ENCODE measurements at places on chromosomes 6 and 20.

DNA sequence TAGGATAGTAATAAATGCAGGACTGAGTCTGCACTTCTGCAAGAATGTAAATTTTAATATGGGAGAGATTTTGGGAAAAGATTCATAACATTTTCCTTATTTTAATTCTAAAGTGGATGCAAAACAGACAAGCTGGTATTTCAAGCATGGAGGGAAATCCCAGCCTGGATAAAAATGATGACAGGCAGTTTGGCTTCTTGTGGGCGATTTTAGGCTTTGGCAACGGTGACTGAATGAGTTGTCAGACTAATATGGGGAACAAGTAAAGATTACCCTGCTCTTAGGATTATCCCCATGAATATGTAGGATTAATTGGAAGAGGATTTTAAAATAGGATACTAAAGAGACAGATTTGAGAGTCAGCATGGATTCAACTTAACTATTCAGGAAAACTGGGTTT, 21.0 kb downstream of the OGFRL1 start:
- DNase-seq = no peak

- no peak for DNase-seq
Observed at GRCh38 chr20:53611449-53611894, 17.8 kb upstream of the ZNF217 start.

DNA sequence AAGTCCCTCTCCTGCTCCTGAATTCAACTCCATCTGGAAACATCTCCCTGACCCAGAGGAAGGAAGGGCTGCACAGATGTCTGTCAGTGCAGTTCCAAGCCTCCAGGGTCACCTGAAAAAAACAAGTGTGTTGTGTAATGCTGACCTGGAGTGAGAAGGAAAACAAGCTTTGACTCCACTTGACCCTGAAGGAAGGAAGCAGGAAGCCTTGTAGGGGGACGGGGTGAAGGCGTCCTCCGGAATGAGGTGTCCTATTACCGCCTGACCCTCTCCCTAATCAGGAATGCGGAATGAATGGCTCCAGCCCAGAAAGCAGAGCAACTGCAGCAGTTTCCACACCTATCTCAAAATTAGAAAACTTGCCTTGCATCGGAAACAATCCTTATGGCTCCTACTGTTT, 13.9 kb upstream of the ADGRF5 start:
- no peak for DNase-seq

GRCh38 chr6:111720931-111721496, 115.3 kb upstream of the TRAF3IP2 start:
- no peak for DNase-seq

- no peak for DNase-seq
Observed at GRCh38 chr20:19260412-19261090, 48.1 kb downstream of the SLC24A3 start.

DNA sequence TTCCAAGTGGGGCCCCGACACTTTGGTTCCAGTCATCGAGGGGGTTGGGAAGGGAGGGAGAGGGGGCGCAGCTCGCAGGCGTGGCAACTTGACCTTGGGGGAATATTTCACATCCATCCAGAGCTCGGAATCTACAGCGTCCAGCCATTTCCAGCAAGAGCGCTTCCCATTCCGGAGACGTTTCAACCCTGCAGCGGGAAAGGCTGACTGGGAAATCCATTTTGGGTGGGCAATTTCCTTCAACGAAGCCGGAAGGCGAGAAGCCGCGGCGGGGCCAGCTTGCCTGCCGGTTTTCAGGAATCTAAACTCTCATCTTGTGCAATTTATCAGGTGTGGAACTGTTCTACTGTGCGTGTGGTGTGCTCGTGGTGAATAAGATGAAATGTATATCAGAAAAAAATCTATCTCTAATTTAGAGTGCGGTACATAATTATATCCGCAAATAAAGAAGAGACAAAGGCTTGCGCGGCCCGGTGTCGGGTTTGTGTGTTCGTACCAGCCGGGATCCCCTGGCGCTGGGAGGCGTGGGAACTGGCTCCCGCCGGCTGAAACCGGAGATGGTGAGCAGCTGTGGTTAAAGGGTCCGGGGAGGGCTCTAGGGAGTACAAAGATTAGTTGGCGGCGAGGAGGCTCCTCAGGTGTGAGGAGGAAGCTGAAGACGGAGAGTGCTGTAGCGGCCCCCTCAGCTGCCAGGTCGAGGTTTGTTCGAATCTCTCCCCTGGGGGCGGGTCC, 4.8 kb downstream of the SLC32A1 start:
- no peak for DNase-seq

GRCh38 chr6:16684195-16684689, 77.0 kb downstream of the ATXN1 start:
- no peak for DNase-seq

DNA sequence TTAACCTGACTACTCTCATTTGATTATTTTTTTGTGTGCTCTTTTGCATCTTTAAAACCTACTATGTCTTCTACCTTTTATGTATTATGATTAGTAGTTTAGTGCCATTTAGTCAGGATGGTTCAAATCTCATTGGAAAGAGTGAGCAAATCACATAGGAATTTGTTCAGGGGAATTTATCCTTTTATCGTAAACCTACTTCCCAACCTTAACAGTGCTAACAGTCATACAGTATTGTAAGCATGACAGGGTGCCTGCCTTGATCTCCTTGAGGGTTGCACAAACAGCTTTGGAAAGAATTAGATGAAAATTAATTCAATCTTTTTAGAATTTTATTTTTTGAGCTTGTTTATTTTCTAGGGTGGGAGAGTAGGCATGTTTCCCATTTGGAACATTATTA, 18.3 kb downstream of the RNF8 start:
- no peak for DNase-seq

DNA sequence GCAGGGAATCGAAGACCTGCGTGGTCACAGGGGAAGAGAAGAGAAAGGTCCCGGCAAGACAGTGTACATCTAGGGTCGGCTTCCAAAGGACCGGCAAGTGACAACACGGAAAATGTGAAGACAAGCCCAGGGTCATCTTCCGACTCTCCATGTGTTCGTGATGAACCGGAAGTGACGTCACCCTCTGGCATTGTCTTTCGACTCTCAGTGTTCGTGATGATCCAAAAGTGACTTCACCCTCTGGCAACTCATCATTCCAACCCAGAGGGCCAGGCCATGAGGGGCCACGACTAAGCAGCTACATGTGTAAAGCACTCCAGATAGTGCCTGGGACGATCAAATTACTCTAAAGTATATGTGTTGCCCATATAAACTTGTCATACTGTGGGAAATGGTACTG, 290.8 kb downstream of the THBS2 start:
- DNase-seq = no peak

- no peak for DNase-seq
Observed at GRCh38 chr20:44137266-44137801, 49.7 kb downstream of the JPH2 start.

DNA sequence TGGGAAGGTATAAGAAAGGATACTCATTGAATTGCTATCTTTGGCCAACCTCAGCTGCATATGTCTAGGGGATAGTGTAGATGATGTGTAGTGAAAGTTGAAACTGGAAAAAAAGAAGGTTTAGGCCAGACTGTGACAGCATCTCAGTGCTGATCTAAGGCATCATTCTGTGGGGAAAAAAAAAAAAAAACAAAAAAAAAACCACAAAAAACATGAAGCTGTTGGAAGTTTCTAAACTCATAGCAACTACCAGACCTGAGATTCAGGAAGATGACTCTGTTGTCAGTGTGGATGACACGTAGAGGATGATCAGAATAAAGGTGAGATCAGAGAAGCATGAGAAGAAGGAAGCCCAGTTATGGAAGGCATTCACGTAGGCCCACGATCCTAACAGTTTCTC, 100.8 kb upstream of the CNKSR3 start:
- no peak for DNase-seq

DNA sequence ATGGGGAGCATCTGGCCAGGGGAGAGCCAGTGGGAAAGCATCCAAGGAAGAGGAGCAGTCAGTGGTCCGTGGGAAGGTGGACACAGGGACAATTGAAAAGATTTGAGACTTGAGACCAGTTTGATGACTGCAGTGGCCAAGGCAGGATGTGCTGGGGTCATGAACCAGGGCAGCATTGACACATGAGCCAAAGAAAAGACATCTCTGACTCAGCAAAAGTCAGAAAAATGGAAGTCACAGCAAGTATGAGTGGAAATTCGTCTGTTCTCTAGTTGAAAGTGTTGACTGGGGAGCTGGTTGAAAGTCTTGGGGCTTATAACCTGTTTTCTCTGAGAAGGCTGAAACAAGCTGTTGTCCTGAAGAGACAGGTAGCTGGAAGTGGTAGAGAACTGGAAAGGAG, 31.3 kb downstream of the RAB22A start:
- no peak for DNase-seq

- DNase-seq = no peak
Observed at GRCh38 chr6:116562614-116563013, 8.7 kb upstream of the RWDD1 start.

- DNase-seq = peak; percentile 3
Observed at GRCh38 chr6:36169023-36170007, 27.2 kb upstream of the BRPF3 start.

DNA sequence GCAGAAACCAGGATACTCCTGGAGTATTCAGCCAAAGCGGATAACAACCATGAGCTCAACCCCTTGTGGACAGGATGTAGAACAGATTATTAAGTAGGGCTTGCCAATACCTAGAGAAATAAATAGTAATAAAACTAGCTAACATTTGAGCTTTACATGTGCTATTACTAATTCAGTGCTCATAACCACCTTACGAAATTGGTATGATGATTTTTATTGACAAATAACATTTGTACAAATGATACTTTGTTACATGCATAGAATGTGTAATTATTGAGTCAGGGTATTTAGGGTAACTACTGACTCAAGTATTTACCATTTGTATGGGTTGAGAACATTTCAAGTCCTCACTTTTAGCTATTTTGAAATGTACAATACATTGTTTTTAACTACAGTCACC, 287.9 kb downstream of the CDC5L start:
- no peak for DNase-seq

DNA sequence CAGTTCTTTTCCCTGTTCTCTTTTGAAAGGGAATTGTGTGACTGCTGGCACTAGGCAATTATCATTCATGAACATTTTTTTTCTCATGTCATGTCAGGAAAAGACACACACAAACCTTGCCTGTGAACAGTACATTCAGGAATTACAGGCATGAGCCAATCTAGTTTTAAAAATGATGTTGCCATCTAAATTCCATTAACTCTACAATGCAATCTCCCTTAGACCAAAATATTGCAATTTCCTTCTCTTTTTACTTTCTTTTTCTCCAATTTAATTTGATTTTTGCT, 127.5 kb upstream of the STMND1 start:
- no peak for DNase-seq

DNA sequence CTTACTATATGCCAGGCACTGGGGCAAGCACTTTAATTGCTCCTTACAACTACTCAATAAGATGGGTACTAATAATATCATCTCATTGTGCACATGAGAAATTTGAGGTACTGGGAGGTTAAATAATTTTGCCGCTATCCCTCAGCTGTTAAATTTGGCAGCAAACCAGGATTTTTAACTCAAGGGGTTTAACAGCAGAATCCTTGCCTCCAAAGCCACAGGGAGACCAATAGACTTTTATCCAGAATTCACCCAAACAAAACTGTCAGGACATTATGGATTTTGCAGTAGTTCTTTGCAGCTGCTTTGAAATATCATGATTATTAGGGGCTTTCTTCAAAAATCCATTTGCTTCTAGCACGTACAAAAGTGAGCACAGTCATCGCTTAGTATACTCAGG, 136.2 kb downstream of the RPS12 start:
- DNase-seq = no peak

DNA sequence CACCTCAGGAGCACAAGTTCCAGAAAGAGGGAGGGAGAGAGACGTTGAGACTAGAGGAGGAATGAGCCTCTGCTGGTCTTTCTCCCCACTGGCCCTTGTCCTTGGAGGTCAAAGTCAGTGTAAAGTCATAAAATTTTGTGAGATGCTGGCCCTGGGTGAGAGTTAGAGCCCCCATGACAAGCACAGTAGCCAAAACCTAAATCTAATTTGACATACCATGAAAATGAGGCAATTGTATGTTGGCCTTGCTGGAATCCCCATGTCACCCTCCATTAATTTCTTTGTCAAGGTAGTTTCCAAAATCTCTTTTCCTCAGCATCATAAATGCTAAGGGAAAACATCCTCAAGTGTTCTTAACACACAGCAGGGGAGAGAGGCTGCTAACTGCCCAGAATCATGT, 17.6 kb upstream of the NEDD9 start:
- DNase-seq = no peak

DNA sequence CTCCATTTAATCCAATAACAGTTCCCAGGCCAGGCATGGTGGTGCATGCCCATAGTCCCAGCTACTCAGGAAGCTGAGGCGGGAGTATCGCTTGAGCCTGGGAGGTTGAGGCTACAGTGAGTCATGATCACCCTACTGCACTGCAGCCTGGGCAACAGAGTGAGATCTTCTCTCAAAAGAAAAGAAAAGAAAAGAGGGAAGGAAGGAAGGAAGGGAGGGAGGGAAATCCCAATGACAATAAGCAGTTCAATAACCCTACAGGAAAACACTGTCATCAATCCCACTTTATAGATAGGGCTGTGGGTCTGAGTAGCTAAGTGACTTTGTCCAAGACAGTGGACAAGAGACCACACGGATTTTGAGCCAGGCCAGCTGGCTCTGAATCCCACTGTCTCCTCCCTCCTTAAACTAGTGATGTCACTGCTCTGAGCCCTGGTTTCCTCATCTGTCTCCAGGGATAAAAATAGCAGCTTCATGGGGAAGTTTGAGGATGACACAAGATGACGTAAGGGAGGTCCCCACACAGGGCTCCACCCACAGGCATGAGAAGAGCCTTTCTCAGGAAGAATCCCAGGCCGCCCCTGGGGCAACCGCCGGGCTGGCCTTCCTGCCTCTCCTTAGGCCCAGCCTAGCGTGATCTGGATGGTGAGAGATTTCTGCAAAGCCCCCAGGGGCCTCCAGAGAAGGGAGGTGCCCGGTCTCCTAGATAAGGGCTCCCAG, 7.2 kb upstream of the TRIB3 start:
- no peak for DNase-seq

- peak; percentile 9 for DNase-seq
Observed at GRCh38 chr6:4281341-4282293, 146.2 kb upstream of the ECI2 start.

- DNase-seq = no peak
Observed at GRCh38 chr20:10739566-10739965, 65.8 kb upstream of the JAG1 start.

- DNase-seq = no peak
Observed at GRCh38 chr6:53043581-53043980, 21.6 kb upstream of the FBXO9 start.

- no peak for DNase-seq
Observed at GRCh38 chr6:10302566-10303235, 112.2 kb downstream of the TFAP2A start.

- no peak for DNase-seq
Observed at GRCh38 chr6:77440206-77440976, 22.9 kb downstream of the HTR1B start.
